ENCODE measurements at places on chromosomes 2 and 18.
A peak's percentile ranks its signal among the peaks of the same experiment; 100 is the strongest.

DNA sequence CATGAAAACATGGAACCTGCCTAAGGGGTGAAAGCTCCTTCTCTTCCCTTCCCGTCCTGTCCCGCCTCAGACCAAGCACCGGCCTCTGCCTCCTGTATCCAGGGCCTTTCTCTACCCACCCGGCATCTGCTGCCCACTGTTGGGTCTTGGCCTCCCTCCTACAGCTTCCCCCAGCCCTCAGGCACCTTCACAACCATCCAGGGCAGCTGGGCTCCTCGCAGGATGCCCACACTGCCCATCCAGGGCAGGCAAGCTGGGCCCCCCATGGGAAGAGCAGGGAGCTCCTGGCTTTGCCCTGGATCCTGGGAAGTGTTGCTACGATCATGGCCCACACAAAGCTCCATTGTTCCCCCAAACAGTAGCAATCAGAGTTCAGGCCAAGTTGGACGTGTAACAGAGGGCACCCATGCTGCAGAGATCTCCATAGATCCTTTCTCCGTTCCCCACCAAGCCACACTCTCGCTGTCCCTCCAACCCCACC, 206.6 kb downstream of the NDUFA10 start:
- DNase-seq, result no peak

DNA sequence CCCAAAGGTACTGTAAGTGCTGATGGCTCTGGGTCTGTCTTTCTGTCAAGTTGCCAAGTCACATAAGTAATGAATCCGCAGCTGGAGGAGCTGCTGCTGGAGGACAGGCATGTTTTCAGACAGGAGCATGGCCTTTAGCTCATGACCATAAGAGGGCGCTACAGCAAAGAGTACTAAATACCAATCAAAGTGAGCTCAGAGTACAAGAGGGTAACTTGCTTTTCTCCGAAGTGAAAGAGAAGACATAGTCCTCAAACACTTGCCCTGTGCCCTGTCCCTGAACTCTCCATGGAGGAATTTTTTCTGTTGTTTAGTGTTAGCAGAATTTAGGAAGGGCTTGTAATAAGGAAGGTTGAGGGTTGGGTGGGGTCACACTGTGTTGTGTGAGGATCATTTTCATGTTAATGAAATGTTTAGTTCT, 58.0 kb upstream of the EML6 start:
- peak; percentile 47 for DNase-seq

DNA sequence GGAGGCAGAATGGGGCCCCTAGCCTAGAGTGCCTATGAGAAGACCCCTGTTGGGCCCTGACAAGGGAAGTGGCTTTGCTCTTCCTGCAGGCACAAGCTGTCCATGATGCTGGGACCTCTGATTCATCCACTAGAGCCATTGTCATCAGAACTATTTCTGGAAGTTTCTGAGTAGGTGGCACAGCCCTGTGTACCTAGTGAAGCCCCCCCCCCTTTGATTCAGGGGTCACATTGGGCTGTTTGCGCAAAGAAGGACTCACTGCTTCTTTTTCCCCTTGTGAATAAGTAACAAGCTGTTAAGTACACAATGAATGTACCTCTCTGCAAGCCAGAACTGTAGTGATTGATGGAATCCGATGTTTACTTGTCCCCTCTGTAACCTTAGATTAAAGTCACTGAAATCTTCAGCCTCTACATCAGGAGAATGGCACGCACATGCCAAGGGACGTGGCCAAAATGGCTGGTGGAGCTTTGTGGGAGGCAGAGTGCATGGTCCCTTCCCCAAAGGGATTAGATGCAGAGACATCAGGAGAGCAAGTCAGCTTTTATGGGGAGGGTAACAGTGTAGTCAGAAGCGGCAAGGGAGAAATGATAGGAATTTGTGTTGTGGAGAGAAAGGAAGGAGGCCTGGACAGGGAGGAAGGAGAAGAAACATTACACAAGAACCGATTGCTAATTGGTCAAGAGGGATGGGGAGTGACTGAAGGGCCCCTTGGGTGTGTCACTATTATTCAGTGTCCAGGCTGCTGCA, 267.6 kb upstream of the RAB12 start:
- DNase-seq, result peak; percentile 83

GRCh38 chr2:101610750-101611315, 86.7 kb upstream of the MAP4K4 start:
- DNase-seq, result no peak

- no peak for DNase-seq
Observed at GRCh38 chr2:45494978-45495293, 116.1 kb downstream of the SRBD1 start.

GRCh38 chr2:25241452-25241851, 73.1 kb upstream of the POMC start:
- no peak for DNase-seq

- DNase-seq, result peak; percentile 11
Observed at GRCh38 chr2:43183743-43184142, 42.7 kb downstream of the ZFP36L2 start.

- DNase-seq, result no peak
Observed at GRCh38 chr2:237977380-237977779, 10.6 kb downstream of the UBE2F start.

DNA sequence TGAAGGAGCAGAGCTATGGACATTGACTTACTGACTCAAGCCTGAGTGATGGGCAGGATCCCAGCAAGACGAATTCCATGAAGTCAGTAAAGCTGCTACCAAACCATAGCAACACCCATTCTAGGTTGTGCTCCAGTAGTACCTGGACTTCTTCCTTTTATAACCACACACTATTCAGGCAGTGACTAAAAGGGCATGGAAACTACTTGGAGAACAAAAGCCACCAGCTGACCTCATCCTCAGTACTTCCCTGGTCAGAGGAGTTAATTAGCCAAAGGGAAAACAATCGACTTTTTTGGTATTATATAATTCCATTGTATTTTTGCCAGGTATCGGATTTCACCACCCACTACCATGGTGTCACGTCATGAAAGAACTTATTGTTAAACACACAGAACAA, 237.1 kb downstream of the TTC32 start:
- DNase-seq, result no peak

- DNase-seq, result no peak
Observed at GRCh38 chr2:209525331-209525730, 101.5 kb downstream of the MAP2 start.

- DNase-seq, result peak; percentile 28
Observed at GRCh38 chr18:64409511-64409910, 260.6 kb upstream of the LINC00305 start.

GRCh38 chr2:27823569-27823968, 52.0 kb downstream of the MRPL33 start:
- no peak for DNase-seq

- peak; percentile 48 for DNase-seq
Observed at GRCh38 chr2:7915302-7916091, 766.4 kb upstream of the ID2 start.

DNA sequence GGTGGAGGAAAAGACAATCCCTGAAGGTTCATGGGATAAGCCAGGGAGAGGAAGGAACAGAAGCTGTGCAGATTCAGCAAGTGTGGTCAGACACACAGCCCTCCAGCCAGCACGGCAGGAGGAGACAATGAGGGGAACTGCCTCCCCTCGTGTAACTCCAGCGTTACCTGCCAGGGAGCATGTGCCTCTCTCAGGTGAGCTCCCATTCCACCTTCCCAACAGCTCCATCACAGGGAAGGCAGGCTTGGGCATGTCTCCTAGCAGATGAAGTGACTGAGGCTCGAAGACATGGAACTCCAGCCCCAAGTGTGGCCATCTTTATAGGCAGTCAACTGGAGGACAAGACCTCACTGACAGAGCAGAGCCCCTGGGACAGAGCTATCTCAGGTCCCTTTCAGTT, 47.4 kb downstream of the ZBTB7C start:
- no peak for DNase-seq

DNA sequence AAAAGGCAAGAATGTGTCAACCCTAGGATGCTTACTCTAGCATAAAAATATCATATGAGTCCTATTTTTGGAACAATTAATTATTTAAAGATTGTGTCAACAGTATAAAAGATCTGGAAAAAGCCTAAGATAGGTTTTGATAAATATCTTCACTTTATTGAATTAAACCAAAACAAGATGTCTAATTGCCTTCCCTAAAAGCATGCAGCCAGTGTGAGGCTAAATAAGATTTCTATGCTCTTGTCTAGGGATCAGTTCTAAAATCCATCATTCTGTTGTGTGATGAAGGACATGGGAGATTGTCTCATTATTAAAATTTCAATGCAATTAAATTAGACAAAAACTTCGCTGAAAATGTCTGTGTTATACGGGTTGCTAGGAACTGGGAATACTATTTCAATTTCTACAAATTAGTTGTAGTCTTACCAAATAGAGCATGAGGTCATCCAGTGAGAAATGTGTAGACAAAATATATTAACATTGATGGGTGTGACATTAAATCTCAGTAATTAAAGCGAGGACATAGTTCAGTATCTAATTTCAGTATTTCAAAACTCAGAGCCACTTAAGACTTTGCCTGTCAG, 535.6 kb upstream of the FSIP2 start:
- no peak for DNase-seq

- DNase-seq, result no peak
Observed at GRCh38 chr2:20235655-20236305, 10.8 kb upstream of the SDC1 start.

- DNase-seq, result no peak
Observed at GRCh38 chr2:31534636-31535035, 46.1 kb downstream of the SRD5A2 start.

DNA sequence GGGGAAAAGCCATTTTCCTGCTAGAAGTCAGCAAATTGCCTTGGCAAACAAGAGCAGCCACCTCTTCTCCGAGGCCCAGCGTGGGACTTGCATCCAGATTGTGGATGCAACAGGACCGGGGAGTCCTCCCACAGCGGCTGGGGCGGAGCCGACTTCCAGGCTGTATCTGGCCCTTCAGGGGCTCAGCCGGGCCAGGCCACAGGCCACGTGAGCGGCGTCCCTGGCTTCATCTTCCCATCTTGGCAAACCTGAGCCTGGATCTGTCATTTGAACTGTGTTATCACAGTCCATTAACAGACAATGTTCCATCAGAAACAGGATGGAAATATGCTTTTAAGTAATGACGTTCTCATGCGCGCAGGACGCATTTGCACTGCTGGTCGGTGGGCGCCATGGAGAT, 483.5 kb upstream of the SALL3 start:
- DNase-seq, result no peak

- no peak for DNase-seq
Observed at GRCh38 chr2:26011990-26012856, 21.7 kb upstream of the RAB10 start.

GRCh38 chr2:169966454-169966853, 139.2 kb downstream of the UBR3 start:
- no peak for DNase-seq

GRCh38 chr2:202184557-202184956, 53.8 kb downstream of the SUMO1 start:
- DNase-seq, result no peak

DNA sequence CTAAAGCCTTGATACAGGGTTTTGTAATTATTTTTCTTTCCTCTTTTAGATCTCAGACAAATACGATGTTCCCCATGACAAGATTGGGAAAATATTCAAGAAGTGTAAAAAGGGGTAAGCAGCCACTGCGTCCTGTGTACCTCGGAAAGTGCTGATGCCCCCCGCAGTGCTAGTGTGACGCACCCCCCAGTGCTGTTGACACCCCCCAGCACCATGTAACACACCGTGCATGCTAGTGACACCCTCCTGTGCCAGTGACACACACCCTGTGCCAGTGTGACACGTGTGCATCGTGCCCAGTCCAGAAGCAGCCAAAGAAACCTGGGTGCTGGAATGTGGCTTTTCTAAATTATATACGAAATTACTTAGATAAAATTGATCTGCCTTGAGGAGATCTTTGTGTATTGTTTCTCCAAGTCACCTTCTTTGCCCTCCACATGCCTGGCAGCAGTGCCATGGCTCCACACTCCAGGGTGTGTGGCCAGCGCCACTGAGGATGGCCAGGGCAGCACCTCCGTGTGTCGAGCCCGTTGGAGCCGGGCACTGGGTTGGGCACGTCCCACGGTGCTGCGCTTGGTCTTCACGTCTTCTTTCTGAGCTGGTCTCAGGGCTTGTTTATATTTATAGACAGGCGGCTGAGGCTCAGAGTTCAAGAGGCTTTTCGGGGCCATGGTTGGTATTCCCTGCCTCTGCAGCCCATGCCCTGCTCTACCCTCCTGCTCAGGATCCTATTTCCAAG, 44.3 kb upstream of the KLF11 start:
- DNase-seq, result no peak

DNA sequence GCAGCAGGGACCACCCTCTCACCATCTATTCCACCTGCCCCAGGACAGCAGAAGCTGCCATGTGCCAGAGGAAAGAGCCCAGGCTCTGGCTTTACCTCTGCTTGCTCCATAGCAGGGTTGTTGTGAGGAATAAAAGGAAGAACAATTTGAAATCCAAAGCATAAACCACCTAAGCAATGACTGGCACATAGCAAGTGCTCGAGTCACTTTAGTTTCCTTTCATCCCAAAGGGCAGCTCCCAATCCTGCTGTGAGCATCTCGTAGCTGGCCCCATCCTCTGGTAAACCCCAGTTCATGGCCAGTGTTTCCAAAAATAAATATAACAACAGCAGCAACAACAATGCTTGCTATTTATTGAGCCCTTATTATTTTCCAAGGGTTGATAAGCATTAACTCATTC, 923.5 kb downstream of the EPHA4 start:
- DNase-seq, result no peak

- DNase-seq, result no peak
Observed at GRCh38 chr2:68978098-68978497, 3.7 kb downstream of the GKN1 start.

DNA sequence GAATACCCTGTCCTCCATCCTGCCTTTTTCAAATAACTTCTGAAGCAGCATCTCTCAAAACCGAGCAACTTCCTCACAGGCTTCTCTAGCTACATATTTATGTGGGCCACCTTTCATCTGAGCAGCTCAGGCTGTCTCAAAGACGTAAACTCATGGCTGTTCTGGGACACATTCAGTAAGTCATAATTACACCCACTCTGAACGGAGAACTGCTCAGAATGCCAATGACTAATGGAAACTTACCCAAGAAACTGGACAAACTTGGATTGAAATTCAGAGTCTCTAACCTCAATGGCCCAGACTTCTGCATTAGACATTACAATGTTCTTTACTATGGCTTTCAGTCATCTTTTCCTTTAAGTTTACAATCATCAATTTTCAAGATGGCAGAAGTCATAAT, 145.2 kb downstream of the RAD51AP2 start:
- peak; percentile 71 for DNase-seq

DNA sequence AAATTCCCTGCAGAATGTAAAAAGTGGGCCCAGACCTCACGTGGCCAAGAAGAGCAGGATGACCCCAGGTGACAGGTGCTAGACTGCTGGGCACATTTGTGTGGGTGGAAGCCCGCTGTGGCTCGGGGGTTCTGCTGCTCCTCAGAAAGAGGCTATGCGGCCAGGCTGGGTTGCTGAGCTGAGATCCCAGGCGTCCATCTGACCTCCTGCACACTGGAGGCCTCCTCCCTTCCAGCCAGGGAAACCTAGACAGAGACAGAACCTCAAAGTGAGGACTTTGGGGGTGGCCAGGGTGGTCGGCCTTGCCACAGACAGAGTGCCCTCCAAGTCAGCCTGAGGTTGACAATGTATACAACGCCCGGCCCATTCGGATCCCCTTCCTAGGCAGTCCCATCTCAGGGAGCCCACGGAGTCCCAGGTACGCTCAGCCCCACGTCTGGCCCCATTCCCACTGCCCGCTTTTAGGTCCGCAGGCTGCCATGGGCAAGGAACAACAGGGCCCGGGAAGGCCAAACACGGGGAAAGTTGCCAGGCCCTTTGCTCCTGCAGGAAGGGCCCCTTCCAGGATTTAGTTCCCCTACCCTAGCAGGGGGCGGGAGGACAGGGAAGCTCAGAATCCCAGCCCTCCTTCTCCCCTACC, 75.6 kb downstream of the KIAA2012 start:
- no peak for DNase-seq

- DNase-seq, result no peak
Observed at GRCh38 chr2:113203217-113203530, 29.4 kb downstream of the PSD4 start.

GRCh38 chr18:55696811-55697210, 108.8 kb upstream of the TCF4 start:
- no peak for DNase-seq

Measured in fibroblast of skin of abdomen (primary cell).